Non-pigmented ciliary epithelial cell (primary cell): ENCODE measurements at places on chromosomes 12 and 14.

- no peak for DNase-seq
Observed at GRCh38 chr12:2559931-2560330, 234.8 kb upstream of the FKBP4 start.

GRCh38 chr12:93698307-93699092 lies 21.3 kb downstream of the CRADD start:
- DNase-seq = no peak

DNA sequence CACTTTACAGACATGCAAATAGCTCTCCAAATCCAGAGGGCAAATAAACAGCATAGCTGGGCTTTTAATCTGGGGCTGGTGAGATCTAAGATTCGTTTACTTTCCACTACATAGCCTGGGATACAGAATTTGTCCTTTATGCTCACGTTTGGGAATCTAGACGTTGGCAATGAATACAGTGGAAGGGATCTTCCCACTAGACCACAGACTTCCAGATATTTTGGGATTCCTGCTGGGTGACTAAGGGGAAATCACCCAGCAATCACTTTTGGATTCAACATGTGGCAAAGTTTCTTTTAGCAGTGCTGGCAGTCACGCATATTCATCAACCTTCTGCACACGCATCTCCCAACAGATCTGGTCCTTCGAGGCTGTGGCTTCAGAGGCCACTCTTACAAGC lies 23.5 kb downstream of the APPL2 start:
- DNase-seq = no peak

GRCh38 chr12:54279632-54280467 lies at the start of gene CBX5:
CBX5 (minus strand) TSS chr12:54280122; CDS start chr12:54257650, 22,472 bp downstream.
- peak; percentile 100 for DNase-seq

DNA sequence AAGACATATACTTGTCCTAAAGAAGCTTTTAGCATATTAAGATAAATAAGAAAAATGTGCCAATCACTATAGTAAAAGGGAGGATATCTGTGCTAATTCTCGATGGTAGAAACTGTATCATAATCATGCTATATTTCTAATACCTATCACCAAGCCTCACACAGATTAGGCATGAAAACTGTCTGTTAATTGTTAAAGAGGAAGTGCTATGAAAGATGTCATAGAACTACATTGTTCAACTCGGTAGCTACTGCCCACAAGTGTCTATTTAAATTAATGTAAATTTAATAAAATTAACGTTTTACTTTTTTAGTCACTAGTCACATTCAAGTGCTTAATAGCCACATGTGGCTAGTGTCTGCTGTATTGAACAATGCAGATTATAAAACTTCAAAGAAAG lies 77.5 kb upstream of the KICS2 start:
- DNase-seq = no peak

DNA sequence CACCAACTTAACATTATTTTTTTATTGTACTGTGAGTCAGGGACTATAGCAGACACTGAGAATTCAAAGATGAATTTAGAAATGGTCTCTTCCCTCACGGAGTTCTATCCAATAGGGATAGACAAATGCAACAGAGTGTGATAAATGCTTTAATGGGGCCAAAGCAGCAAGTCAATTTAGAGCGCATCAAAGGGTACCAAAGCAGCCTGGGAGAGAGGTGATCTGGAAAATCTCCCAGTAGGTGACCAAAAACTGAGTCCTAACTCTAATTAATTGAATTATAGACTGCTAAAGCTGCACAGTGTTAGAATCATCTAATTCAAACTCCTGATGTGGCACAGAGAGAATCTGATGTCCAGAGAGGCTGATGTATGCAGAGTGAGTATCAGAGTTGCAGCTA lies 2.6 kb downstream of the LIN7A start:
- no peak for DNase-seq

DNA sequence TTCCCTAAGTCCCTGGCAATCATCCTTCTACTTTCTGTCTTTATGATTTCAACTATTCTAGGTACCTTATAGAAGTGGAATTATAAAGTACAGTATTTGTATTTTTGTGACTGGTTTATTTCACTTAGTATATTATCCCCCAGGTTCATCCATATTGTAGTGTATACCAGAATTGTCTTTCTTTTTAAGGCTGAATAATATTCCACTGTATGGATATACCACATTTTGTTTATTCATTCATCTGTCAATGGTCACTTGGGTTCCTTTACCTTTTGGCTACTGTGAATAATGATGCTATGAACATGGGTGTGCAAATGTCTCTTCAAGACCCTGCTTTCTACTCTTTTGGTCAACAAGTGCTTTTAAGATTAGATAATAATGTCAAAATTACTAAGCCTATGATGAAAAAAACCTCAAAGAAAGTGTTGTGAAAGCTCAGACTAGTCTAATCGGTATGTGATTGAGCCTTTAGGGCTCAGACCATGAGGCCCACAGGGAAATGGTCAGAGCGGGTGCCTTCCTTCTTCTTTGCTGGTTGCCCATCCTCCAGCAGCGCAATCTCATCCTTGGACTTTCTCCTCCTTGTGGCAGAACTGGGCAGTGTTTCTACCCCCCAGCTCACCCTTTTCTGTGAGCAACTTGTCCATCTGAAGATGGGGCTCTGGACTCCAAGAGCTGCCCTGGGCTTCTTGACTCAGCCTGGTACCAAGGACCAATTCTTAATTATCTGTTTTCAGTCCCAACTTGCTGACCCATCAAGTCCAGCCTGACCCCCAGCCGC lies 105.4 kb downstream of the TTC8 start:
- no peak for DNase-seq

DNA sequence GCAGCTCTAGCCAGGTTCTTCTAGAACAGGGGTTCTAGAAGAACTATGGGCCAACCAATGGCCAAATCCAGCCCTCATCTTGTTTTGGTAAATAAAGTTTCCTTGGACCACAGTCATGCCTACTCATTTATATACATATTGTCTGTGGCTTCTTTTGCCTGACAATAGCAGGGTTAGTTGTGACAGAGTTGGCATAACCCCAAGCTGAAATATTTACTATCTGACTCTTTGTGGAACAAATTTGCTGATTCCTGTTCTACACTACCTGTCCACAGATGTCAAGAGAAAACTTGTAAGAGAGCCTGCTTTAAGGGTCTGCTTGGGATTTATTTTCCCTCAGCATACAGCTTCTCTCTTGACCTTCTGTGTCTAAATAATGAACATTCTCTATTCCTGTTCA lies 289.0 kb downstream of the KSR2 start:
- DNase-seq = no peak

GRCh38 chr14:35051796-35052195 lies 5.7 kb downstream of the FAM177A1 start:
- DNase-seq = no peak

DNA sequence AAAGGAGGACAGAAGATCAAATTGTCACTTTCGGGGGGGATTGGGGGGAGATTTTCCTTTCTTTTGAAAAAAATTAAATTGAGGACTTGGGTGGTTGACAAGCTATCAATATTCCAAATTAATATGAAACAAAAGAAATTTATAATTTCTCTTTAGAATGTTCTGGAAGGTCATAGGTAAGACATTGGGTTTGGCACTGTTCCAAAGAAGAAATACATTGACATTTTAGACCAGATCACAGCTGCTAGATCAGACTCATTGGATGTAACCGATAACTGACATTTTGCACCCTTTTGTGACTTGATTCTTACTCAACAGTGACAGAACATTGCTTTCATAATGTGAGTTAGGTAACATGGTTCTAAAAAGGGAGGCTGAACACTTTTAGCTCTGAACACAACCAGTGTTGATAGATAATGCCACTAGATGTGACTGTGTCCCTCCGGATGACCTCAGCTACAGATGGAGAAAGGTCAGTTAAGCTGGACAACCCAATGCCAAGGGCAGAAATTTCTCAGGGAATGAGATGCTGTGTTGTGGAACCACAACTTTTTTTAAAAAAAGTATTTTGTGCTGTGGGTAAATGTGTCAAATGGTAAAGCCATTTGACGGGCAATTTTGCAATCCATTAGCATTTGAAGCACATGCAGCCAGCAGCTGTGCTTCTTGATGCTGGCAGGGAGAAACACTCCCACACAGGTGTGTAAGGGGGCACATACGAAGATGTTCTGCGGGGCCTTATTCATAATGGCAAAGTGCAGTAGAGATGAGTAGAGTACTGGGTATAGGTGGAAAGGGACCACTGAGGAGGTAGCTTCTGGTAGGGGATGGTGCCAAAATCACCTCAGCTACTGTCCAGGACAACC lies 62.9 kb downstream of the RFX4 start:
- no peak for DNase-seq

DNA sequence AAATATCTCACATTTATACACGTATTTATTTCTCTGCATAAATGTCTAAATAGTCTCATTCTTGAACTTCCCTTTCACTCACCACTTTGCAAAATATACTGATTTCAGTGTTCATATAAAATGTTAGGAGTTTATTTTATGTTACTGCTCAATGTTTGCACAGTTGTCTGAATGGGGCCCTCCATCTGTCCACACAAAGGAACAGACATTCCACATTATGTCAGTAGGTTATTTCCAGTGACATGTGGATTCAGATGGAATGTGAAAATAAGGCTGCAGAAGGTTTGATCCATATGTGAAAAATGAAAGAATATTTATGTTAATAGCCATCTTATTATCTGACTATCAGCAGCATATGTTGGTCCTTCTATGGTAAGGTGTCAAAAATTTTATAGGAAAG lies 994.4 kb upstream of the SEL1L start:
- DNase-seq = no peak

- DNase-seq = peak; percentile 74
Observed at GRCh38 chr12:80044694-80045046, 54.7 kb upstream of the OTOGL start.

GRCh38 chr12:57005980-57006808 lies at the start of gene ZBTB39:
ZBTB39 (minus strand) TSS chr12:57006546; CDS start chr12:57004917, 1,629 bp downstream.
- no peak for DNase-seq

DNA sequence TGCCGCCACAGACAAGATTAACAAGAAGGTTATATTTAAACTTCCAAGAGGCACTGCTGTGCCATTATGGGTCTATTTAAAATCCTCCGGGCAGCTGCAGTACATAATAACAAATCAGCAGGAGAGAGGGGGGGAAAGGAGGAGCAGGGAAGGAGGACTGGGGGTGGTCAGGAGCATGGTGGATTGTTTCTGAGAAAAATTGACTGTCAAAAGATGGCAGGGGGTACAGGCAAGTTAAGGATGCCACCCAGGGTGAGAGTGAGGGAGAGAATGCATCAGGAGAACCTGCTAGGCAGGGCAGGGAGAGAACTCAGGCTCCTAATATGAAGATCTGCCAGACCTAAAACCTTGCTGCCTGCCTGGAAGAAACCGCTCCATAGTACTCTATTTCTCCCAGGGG lies 181.8 kb downstream of the GRIN2B start:
- DNase-seq = no peak

DNA sequence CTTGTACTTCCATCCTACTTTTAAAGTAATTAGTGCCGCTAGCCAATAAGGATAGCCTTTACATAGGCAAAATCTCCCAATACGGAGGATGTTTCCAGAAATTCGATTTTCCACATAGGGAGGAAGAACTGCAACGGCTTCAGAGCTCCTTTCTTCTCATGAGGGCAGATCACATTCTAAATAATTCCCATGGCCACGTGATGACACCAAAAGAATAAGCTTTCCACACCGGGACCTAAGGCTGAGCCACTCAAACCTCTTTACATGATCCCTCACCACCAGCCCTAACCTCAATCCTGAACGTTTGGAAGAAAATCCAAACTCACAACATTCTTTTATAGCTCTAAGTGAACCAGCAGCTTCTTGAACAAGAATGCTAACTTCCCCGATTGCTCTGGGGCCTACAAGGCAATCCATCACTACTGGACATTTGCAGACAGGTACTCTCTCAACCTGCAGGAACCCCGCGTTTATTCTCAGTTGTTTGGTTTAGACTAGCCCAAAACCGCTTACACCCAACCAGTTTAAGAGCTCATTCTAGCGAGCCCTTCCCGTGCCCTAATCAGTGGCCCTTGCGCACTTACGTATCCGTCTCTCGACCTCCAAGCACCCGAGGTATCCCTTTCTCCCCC lies 884 bp downstream of the CAPRIN2 start:
- DNase-seq = no peak

GRCh38 chr12:3191450-3191849 lies 114.3 kb downstream of the TSPAN9 start:
- DNase-seq = no peak

DNA sequence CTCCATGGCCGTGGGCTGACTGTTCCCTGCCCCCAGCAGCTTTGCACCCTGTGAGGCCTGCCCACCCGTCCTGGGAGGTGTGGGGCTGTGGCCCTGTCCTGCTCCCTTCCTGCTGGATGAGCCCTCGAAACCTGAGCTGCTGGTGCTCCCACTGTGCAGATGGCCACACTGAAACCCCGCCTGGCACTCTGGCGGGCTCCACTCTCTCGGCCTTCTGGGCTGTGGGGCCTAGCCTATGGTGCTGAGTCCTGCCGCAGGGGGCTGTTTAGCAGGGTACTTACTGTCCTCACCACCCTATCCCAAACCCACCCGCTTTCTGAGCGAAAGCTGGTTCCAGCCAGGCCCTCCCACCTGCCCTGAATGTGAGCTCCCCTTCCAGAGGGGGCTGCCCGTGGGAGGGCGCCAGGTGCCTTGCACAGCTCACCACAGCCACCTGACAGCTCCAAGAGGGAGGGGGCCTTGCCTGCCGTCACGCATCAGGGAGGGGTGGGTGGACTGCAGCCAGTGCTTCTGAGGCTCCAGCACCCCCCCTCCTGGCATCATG lies 7.3 kb downstream of the SLC25A47 start:
- no peak for DNase-seq

DNA sequence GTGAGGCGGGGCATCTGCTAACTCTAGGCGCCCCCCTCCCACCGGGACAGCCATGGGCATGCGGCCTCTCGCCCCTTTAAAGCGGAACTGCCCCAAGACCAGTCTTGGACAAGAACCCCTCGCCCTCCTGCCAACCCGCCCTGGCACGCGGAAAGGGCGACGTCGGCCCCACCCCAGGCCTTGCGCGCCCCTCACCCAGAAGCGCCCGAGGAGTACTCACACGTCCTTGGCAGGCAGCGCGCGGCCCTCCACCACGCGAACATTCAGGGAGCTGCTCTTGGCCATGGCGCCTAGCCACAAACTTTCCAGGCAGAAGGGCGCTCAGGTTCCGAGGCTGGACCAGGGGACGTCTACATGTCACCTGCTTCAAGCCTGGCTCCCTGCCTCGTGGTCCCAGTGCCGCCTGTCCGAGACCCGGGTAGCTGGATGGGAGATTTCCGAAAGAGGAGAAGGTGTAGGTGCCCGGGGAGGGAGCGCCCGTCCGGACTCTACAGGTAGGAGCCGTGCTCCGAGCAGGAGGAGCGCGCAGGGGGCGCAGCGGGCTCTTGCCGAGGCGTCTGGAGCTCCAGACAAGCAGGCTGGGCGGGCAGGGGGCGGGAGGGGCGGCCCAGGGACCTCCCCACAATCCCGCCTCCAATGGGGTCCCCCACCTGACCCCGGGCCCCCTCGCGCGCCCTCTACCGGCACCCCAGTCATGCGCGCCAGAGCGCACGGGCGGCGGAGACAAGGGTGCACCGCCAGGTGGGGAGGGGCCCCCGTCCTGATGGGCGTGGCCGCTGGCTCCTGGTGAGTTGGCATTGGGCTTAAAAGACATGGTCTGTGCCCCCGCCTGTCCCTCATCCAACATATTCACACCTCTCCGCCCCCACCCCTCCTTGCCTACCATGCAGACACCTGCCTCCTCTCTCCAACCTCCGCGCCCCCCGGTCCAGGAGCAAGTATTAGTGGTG lies at the start of gene RASAL1:
Gene RASAL1, minus strand, starts transcription at position 584 of the 950 bp plus-strand sequence. Its CDS starts 299 bp downstream, at position 285.
- no peak for DNase-seq

- no peak for DNase-seq
Observed at GRCh38 chr14:91737619-91738018, 5.7 kb upstream of the CATSPERB start.

- DNase-seq = no peak
Observed at GRCh38 chr14:102668291-102668873, 75.9 kb downstream of the RCOR1 start.
